NCI-H524 treated with DMSO at 0.1 percent for 48 hours (cell line): ENCODE measurements at places on chromosomes 1 and 21.

GRCh38 chr1:19619697-19620384 lies 24.3 kb upstream of the NBL1 start:
- DNase-seq, result no peak

- no peak for DNase-seq
These were observed 68.9 kb downstream of the TENT5C start for GRCh38 chr1:117674521-117675400.

- DNase-seq, result no peak
These were observed 104.7 kb downstream of the SYT2 start for GRCh38 chr1:202605515-202605914.

DNA sequence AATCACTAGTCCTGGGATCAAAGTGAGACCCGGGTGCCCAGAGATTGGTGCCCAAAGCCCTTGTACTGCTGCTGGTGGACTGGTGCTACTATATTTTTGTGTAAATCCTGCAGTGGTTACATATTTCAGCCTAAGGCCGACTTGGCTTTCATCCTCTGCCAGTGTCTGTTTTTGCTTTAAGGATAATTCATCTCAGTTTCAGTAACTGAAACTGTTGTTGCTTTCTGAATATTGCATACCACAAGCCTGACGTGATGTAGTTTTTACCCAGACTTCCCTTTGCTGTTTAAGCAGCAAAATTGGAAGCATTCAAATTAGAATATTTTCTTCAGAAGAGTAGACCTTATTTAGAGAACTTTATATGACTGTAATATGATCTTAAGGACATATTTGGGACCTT lies 341.8 kb downstream of the RYR2 start:
- DNase-seq, result no peak

DNA sequence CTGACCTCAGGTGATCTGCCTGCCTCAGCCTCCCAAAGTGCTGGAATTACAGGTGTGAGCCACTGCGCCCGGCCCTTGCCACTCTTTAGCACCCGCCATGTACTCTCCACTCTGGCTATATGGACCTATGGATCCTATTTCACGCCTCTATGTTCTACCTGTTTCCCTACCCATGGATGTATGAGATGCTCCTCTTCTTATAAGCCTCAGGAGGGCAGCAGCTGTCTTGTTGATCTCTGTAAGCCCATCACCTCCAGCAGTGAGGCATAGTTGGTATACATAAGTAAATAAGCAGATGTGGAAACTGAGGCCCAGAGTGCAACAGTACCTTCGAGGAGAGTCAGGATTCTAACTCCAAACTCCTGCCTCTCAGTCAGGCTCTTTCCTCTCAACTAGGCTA lies 24.7 kb upstream of the ARTN start:
- no peak for DNase-seq
